CD8-positive, alpha-beta T cell (primary cell): ENCODE measurements at places on chromosomes 6 and 20. TPM values are rescaled to one million over a fixed set of nuclear protein-coding genes. Genes with fewer than 3 reads are reported as not detected.

DNA sequence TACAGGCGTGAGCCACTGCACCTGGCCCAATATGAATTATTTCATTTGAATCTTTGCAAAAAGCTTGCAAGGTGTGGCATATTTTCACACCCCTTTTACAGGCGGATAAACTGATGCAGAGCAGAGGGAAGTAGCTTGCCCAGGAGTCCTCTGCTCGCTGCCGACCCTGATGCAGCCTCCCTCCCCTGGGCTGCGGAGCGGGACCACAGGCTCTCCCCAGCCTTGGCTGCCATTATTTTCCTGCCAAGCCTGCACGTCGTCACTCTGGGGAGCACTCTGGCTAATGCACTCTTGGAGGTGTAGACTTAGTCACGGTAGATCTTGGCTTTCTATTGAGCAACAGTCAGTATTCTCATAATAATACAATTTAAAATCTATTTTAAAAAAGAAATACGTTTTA is 34.8 kb upstream of the DACT2 start:
- DNase-seq, result no peak

- DNase-seq, result no peak
Measured at GRCh38 chr6:90406142-90406794, 109.6 kb upstream of the BACH2 start.

DNA sequence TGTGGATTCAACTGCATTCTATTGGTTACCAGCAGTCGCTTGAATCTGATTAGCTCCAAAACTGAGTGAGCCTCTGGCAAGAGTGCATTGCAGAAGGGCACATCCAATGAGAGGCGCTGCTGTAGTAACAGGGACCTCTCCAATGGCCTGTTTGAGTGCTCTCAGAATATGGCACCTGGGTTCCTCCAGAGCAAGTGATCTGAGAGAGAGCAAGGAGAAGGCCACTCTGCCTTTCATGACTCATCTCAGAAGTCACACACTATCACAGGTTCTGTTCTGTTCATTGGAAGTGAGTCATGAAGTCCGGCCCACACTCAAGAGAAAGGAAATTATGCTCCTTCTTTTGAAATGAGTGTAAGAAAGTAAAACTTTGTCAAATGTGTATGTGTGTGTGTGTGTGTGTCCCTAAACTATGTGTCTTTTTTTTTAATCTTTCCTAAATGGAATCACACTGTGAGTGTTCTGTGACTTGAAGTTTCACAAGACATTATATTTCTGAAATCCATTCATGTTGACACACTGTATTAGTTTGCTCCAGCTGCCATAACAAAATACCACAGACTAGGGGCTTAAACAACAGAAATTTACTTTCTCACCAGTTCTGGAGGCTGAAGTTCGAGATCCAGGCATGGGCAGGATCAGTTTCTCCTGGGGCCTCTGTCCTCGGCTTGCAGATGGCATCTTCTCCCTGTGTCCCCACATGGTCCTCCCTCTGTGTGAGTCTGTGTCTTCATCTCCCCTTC is 138.3 kb upstream of the CDYL start:
- no peak for DNase-seq

DNA sequence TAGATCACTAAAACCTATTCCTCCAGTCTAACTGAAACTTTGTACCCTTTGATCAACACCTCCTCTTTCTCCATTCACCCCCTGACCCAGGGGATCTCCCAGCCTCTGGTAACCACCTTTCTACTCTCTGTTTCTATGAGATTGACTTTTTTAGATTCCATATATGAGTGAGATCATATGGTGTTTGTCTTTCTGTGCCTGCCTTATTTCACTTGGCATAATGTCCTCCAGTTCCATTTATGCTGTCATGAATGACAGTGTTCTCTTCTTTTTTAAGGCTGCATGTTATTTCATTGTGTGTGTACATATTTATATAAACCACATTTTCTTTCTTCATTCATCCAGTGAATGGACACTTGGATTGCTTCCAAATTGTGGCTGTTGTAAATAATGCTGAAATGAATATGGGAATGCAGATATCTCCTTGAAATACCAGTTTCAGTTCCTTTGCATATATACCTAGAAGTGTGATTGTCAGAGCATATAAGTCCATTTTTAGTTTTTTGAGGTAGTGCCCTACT is 57.7 kb downstream of the DHX35 start:
- DNase-seq, result no peak

DNA sequence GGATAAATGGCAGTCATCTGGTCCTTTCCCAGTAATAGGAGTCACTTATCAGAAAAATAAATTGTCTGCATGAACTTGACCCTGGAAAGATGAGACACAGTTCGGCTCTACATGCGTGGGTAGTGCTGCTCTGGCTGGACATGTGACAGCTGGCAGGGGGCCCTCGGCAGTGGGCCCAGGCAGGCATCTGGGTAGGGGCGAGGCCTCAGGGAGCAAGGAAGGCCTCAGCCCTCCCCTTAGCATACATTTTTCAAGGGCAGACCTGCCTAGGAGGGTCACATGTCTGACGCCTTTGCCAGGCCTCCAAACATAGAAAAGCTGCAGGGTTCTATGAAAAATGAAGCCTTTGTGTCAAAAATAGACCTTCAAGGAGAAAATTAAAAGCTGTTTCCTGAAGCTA is 12.8 kb upstream of the ILRUN start:
- no peak for DNase-seq

- DNase-seq, result no peak
Measured at GRCh38 chr20:40815156-40816038, 126.4 kb upstream of the MAFB start.

GRCh38 chr20:33499355-33499754 is 9.5 kb downstream of the CBFA2T2 start:
- DNase-seq, result no peak

DNA sequence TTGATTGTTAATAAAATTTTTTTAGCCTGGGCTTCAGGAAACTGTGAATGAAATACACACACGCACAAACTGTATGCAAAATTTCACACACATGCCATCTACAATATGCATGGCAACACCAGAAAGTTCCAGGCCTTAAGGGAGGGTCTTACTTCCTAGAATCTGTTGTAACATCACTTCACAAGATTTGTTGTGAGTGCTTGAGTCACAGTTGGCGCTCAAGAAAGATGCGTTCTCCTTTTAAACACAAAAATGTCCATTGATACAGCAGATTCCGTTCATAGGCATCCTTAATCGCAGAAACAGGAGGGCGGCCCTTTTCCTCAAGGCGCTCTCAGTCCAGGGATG is 485 bp upstream of the RTF2 start:
- no peak for DNase-seq

DNA sequence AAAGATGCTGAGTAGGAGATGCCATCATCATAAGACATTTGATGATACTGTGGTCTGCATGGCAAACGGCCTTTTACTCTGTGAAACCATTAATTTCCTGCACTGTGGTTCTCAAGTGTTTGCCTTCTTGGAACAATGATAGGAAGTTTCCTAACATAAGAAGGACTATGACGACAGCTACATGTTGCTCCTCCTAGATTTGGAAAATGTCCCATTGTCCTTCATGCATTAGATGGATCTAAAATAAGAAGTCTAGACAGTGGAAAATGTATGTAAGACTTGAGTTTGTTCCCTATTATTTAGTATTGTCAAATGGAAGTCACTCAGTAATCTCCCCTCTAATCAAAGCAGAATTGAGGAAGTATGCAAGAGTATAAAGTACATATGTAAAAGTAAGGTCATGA is 98.5 kb upstream of the TMEM170B start:
- no peak for DNase-seq

DNA sequence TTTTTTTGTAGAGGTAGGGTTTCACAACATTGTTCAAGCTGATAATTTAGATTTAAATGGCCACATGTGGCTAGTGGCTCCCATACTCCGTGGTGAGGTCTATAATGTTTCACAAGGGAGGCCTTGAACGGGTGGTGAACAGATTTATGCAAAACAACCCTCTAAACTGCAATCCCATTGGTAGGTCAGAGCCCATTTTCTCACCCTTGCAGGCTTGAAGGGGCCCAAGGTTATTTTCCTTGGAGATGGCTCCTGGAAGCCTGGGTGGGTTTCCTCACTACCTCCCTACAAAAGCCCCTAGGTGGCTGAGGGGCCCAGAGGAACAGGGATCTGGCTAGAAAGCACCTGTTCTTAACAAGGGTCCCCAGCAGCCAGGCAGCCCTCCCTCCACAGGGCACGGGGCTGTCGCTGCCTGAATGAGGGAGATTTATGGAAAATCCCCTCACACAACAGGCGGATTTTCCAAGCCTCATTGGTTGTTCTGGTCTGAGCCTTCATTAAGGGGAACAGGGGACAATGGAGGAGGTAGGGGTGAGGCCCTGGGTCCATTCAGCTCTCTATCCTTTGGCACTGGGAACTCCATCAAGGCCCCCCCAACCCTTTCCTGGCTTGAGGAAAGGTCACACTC is 64.6 kb downstream of the VEGFA start:
- no peak for DNase-seq

GRCh38 chr6:168823397-168824212 is 382.6 kb downstream of the SMOC2 start:
- DNase-seq, result no peak

GRCh38 chr6:45163952-45164766 is 164.0 kb upstream of the RUNX2 start:
- DNase-seq, result no peak

DNA sequence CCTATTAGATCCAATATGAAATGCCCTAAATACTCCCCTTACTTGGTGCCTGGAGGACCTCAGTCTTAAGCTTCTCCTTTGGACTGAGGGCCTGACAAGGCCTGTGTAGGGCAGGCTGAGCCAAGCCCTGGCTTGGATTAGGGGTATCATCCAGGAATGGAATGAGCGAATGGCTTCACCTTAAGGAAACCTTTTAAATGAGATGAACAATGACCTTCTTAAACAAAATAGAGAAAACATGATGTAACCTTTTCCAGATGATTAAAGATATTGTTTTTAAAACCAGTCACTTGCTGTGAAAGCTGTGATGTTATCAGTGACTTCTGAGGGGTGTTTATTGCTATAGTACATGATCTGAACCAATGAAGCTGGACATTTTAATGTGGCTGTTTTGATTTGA is 55.5 kb downstream of the TRAF3IP2 start:
- DNase-seq, result no peak

DNA sequence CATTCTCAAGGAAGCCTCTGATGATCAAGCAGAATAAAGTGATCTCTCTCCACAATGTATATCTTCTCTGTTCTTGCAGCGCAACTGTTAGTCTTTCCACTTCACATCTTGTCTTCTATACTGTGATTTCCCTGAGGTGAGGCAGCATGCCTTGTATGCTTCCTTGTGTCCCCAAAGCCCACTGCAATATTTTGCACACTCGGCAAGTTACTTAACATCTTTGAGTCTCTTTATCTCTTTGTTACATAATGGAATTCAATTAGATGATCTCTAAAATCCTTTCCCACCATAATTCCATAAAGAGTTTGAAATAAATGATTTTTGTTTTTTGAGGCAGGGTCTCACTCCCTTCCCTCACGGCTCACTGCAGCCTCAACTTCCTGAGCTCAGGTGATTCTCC is 40.4 kb upstream of the ALDH8A1 start:
- DNase-seq, result no peak

- no peak for DNase-seq
Measured at GRCh38 chr6:133715270-133715669, 173.6 kb upstream of the TCF21 start.

- DNase-seq, result no peak
Measured at GRCh38 chr20:53657732-53658131, 64.1 kb upstream of the ZNF217 start.

- no peak for DNase-seq
Measured at GRCh38 chr6:151630991-151631655, 137.3 kb downstream of the CCDC170 start.

- peak; percentile 54 for DNase-seq
Measured at GRCh38 chr6:35719830-35720733, 16.8 kb upstream of the ARMC12 start.

DNA sequence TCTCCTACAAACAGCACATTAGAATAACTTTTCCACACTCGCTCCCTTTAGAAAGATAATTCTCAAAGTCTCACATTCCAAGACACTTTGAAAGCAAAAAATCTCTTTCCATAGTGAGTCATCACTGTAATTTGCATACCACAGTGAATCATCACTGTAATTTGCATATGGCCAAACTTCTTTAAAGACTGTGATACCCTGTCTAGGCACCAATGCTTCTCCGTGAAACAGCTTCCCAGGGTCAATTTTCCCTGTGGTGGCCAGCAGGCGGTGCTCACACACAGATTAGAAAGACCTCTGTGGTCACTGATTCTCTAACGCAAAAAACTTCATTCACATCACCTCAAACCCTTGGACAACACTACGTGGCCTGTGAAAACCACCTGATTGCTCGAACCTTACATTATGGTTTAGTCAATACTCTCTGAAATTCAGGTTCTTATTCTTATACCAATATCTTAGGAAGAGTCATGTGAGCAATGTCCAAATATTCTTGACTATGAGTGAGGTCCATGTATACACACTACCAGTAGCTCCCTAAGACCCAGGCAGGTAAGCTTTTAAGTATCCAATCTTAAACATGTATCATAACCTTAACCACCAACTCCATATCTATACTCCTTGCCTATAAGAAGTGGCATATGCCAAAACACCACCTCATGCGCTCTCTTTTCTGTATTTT is 78.5 kb upstream of the PHACTR1 start:
- peak; percentile 36 for DNase-seq

DNA sequence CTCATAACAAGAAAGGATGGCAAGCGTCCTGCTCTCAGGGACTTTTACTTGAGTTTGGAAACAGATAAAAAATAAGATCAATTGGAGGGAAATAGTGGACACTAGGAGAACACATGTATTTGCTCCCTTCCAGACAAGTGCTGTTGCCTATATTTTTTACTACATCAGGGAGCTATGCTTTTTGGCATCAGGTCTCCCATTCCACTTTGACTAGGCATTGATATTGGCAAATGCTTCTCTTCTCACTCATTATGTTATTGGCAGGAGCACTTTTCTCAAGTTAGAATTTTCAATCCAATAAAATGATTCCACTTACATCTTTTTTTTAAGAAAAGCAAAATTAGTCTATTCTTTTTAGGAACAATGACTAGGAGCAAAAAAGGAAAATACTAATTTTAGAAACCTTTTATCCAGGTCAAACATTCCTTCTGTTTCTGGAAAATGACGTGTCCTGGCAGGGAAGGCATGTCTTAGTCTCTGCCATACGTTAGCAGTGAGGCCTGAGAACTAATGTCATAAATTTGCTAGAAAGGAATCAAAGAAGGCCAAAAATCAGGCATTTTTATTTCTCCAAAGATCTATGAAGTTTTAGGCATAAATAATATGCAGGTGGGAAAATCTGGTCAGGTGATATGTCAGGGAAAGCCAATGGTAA is 21.4 kb downstream of the BCAS1 start:
- no peak for DNase-seq

DNA sequence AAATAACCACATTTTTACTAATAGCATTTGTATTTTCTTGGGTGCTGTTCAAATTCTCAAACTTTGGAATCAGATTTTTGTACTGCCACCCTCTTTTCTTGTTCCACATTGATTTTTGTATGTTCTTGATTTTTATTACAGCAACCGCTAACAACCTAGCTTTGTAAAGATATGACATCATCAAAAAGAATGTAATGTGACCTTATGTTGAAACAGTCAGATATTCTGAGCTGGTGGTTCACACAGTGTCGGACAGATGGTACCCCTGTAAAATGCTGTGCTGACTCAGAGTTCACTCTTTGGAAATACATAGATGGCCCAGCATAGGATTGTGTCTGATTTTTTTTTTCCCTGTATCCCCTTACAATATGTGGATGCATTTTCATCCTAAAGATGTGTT is 118.9 kb downstream of the QKI start:
- DNase-seq, result no peak

GRCh38 chr6:43989581-43990146 is 137.6 kb downstream of the MRPL14 start:
- no peak for DNase-seq

Gene VGLL2
- total RNA-seq, result not detected

Gene FBXO30
- 1.7 TPM for total RNA-seq

Gene TBXT
- total RNA-seq, result not detected

Gene DNMT3B
- total RNA-seq, result 0.36 TPM
